Mammary microvascular endothelial cell (primary cell): ENCODE measurements at places on chromosomes 2 and 18. TPM values are rescaled to one million over a fixed set of nuclear protein-coding genes. Genes with fewer than 3 reads are reported as not detected.

The CRYBA2 gene
- total RNA-seq, result not detected in 2 replicates

The GALR1 gene
- total RNA-seq, result not detected in 2 replicates

The FNDC4 gene
- 15.9 and 20.3 TPM in 2 replicates for total RNA-seq

The FIGN gene
- total RNA-seq, result 0.13 and 0.20 TPM in 2 replicates

The ZAP70 gene
- total RNA-seq, result 0.53 TPM in 1 of 2 replicates, not detected in the other

The FOXI3 gene
- total RNA-seq, result not detected in 2 replicates

The INPP5D gene
- total RNA-seq, result 15.8 and 17.5 TPM in 2 replicates

The GAD1 gene
- total RNA-seq, result not detected in 2 replicates

The MROH2A gene
- total RNA-seq, result not detected in 2 replicates

The ZNF804A gene
- total RNA-seq, result not detected in 2 replicates

The TSPYL6 gene
- not detected in 2 replicates for total RNA-seq

The ONECUT2 gene
- total RNA-seq, result under 0.01 TPM in 1 of 2 replicates, not detected in the other

The ICOS gene
- total RNA-seq, result not detected in 2 replicates

The DSG1 gene
- not detected in 2 replicates for total RNA-seq
